NCI-H510A treated with DMSO at 0.1 percent for 48 hours (cell line): ENCODE measurements at places on chromosomes 13 and 19.

- no peak for DNase-seq
These were observed 2.4 kb downstream of the GNA15 start for GRCh38 chr19:3138268-3138667.

DNA sequence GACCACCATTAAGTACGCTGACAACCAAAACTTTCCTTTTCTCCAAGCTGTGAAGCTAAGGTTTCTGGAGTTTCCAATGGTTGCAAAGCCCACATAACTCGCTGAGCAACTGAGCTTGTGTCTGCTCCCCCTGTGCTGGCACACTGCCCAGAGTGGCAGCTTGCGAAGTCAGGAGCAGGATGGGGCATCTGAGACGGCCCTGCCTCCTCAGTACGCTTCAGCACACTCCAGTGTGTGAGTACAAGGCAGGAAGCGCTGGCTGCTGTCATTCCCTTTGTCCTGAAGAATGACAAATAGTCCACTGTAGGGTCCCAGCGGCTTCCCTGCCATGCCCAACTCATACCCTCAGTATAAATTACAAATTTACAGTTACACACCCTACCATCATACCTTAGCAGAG, 51.5 kb downstream of the SKA3 start:
- DNase-seq, result peak; percentile 83

- no peak for DNase-seq
These were observed 76.5 kb downstream of the LATS2 start for GRCh38 chr13:20984879-20985278.

- DNase-seq, result no peak
These were observed 19.5 kb upstream of the ALOX5AP start for GRCh38 chr13:30715837-30716236.

GRCh38 chr13:37274569-37275497, 169.4 kb upstream of the CSNK1A1L start:
- no peak for DNase-seq

GRCh38 chr13:78841358-78841963, 182.5 kb upstream of the OBI1 start:
- peak; percentile 1 for DNase-seq

- no peak for DNase-seq
These were observed 167.5 kb upstream of the TMTC4 start for GRCh38 chr13:100842136-100842535.

DNA sequence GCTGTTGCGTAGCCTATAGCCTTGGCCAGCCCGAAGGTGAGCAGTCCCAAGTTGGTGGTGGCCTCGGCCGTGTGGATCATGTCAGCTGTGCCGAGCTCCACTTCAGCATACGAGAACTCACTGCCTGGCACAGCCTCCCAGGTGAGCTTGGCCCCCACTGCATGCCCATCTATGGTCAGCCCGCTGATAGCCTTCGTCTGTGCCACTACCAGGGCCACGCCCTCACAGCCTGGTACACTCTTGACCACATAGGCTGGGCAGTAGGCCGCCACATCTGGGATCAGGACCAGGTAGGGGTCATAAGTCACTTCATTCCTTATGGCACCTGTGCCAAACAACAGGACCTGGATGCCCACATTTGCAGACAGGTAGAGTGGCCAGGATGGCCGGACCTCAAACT, 7.4 kb downstream of the FCGBP start:
- DNase-seq, result no peak

DNA sequence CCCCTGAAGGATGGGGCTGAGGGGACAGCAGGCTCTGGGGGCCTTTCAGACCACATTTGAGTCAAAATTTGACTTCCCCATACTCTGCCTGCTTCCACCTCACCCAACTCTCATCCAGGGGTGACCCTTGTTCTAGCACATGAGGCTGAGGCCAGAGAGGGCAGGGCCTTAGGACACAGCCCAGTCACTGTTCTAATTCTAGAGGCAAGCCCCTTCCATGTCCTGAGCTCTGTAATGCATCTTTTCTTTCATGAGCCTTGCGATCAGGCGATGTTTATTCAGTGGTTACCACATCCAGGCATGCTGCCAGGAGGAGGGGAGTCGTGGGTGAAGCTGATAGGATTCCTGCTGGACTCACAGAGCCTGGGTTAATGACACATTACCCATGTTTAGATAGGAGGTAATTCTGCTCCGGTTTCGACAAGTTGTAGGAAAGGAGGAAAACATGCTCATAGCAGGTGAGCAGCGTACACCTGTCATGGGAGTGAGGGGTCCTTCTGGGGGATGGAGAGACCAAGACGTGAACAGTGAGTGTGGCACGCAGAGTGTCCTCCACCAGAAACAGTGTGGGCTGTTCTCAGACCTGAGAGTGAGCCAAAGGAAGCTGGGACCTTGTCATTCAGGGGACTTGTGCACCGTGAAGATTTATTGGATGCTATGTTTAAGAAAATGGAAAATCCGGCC, 9.3 kb downstream of the RPS9 start:
- peak; percentile 89 for DNase-seq

DNA sequence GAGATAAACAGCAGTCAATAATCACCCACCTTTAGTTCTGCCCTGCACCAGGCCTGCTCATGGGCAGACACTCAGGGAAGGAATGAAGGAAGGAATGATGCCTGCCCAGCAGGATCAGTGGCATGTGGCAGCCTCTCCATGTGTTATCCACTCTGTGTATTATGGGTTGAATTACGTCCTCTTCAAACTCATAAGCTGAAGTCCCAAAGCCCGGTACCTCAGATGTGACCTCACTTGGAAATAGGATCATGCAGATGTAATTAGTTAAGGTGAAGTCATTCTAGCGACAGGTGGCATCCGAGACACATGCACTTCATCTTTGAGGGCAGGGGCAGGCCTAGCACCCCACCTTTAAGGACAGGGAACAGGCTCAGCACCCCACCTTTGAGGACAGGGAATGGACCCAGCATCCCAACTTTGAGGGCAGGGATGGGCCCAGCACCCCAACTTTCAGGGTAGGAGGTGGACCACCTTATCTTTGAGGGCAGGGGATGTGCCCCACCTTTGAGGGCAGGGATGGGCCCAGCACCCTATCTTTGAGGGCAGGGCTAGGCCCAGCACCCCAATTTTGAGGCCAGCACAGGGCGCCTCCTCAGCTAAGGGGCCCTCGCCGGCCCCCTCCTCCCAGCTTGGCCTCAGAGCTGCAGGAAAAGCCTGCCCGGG, 127.6 kb downstream of the URI1 start:
- DNase-seq, result no peak

DNA sequence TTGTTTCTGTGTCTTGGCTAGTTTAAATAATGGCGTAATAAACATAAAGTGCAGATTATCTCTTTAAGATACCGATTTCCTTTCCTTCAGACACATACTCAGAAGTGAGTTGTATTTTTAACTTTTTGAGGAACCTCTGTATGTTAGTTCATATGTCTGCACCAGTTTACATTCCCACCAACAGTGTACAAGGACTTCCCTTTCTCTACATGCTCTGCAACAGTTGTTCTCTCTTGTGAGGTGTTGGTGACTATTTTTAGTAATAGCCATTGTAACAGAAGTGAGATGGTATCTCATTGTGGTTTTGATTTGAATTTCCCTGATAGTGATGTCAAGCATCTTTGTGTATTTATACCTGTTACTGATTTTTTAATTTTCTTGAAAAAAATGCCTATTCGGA, 418.6 kb downstream of the UQCRFS1 start:
- DNase-seq, result no peak

DNA sequence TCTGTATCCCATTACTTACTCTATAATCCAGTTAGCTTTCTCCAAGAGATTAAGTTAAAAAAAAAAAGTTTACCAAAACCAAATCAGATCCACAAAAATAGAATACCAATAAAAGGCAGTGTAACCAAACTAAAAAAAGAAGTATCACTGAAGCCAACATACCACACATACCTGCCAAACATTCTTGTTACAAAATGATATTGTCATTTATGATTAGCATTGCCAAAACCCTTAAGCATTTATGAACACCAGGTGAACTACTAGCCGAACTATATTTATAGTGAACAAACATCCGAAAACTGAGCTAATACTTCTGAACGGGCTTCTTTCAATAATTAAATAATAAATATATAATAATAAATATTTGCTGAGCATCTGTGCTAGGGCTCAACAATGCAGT, 59.1 kb upstream of the EEF1AKMT1 start:
- DNase-seq, result no peak

- no peak for DNase-seq
These were observed 253.4 kb downstream of the TEX29 start for GRCh38 chr13:111573801-111574200.

DNA sequence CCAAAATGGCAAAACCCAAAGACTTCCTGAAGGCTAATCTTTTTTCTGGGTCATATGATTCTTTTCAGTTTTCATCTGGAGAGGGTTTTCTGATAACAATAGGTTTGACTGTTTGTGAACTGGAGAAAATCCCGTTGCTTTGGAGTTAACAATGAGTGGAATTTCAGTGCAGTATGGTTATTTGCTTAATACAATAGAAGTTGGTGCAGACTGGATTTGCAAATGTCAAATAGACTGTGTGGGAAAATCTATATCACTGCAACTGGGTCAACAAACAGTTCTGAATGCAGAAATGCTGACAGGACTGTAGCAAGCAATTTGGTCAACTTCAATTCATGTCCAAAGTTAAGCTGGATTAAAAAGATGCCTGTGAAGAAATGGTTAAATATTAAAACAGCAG, 267.5 kb upstream of the ARGLU1 start:
- DNase-seq, result no peak

GRCh38 chr13:51331354-51331861, 8.1 kb upstream of the SERPINE3 start:
- no peak for DNase-seq

- DNase-seq, result no peak
These were observed at the start of gene ITM2B for GRCh38 chr13:48233046-48233888. TSS of gene ITM2B (plus strand) at chr13:48233206. CDS start at chr13:48233361, 155 bp downstream.

- no peak for DNase-seq
These were observed 1252.8 kb downstream of the EFNB2 start for GRCh38 chr13:105282406-105283285.

DNA sequence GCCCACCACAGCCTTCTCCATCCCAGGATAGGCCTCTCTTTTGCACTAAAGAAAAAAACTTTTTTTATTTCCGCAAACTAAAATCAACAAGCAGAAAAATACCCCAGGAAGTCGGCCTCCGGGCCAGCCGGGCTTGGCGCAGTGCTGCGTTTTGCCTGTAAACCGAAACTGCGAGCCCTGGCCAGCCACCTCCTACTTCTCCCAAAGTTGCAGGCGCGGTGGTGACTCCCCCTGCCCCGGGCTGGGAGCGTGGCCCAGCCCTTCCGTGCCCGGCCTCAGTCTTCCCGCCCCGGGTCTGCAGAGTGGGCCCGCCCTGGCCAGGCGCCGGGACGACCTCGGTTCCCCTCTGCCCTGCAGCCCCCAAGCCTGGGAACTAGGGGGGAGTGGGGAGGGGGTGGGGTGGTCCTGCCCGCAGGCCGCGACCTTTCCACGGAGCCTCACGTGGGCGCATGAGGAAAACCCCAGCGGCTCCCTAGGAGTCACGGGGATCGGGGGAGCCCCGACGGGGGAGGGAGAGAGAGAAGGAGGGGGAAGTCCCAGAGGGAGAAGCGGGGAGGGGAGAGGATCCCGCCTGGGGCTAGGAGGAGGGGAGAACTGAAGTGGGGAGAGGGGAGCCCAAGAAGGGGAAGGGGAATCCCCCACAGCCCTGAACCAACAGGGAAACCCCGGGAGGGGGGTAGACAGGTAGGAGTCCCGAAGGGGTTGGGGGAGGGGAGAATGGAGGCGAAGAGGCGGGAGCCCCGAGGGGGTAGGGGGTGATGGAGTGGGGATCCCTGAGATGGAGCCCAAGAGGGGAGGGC, 3.0 kb downstream of the GADD45B start:
- DNase-seq, result no peak

GRCh38 chr13:53783471-53783870, 754.9 kb downstream of the OLFM4 start:
- DNase-seq, result peak; percentile 66

- peak; percentile 14 for DNase-seq
These were observed 313.1 kb upstream of the MAB21L1 start for GRCh38 chr13:35789335-35790165.

DNA sequence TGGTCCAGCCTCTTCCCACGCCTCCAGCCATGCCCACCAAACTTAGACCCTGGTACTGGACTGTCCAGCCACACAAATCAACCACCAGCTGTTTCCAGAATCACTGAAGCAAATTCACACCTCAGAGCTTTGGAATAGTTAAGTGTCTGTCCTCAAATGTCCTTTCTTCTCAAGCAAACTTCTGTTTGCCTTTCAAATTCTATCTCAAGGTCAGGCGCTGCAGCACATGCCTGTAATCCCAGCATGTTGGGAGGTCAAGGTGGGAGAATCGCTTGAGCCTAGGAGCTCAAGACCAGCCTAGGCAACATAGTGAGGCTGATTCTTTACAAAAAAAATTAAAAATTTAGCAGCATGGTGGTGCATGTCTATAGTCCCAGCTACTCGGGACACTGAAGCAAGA, 19.4 kb upstream of the PRODH2 start:
- DNase-seq, result no peak

GRCh38 chr13:35723821-35724220, 247.3 kb upstream of the MAB21L1 start:
- DNase-seq, result no peak
